Activated gamma-delta T cell treated with Interleukin-2 at 50 U/mL for 16 hours (primary cell): ENCODE measurements at places on chromosomes 16 and 17.

- DNase-seq, result no peak
These were observed 3.2 kb upstream of the ST6GALNAC1 start for GRCh38 chr17:76646712-76647111.

DNA sequence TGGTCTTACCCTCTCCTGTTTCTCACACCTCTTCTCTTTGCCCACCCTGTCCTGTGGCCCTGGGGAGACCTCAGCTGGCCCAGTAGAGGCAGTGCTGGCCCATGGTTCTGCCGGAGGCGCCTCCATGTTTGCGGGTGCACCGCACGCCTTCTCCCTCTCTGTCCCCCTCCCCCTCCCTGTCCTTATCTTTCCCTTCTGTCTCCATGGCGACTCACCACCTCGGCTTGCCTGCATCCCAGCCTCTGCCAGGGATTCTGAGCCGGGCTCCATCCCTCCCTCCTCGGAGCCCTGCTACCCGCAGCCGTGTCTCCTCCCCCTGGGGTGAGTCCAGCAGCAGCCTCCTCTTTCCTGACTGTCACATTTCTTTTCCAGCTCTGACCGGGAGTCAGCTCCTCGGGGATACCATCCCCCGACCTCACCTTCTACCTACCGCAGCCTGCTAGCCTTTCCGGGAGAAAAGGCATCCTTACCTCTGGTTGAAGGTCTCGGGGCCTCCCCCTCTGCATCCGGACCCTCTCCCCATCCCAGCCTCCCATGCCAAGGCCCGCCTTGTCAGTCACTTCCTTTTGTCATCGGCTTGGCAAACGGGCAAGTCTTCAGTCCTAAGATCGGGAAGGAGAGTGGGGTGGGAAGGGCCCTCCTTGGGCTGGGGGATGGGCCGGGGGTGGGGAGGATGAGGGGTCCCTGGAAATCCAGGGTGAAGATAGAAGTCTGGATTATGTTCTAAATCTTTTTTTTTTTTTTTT is at the start of gene RNF112:
Gene RNF112 (plus strand): TSS at position 358 of the 746 bp plus-strand sequence. CDS start 177 bp downstream, at position 535.
- DNase-seq, result no peak

DNA sequence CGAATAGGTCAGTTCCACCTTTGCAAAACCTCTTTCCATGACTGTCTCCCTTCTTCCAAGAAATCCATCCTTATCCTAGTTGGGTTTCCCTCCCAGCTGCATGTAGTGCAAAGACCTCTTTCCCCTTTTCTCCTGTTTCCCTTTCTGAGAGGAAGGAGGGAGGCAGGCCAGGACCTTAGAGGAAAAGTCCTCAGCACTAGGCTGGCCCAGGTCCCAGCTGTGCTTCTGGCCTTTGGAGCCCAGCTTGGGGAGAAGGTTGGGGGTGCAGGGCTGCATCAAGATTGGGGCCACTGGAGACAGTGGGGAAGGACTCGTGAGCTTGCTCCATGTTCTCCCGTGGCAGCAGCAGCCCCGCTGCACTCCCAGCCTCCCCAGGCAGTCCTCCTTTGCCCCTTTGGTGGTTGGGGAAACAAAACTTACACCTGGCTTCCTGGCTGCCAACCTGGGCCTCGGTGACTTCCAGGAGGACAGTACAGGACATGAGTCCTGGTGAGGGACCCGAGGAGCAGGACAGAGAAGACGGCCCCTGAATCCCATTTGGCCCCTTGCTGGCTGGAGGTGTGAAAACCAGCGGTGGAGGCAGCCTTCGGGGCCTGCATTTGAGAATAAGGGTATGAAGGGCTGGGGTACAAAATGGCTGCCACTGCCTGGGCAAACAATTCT is 481 bp downstream of the HEXIM2 start:
- DNase-seq, result no peak

DNA sequence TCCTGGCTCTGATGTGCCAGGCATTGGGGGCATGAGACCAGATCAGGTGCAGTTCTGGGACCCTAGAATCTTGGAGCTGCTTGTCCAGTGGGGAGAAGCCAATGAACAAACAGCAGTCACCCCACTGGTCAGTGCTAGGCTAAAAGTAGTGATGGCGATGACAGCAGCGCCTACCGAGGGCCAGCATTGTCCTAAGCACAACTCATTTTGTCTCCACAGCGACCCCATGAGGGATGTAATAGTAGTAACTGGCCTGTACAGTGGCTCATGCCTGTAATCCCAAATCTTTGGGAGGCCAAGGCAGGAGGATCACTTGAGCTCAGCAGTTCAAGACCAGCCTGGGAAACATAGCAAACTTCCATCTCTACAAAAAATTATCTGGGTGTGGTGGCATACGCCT is 6.2 kb downstream of the SMCR8 start:
- DNase-seq, result no peak

GRCh38 chr16:46961373-46962353 is 11.8 kb downstream of the DNAJA2 start:
- DNase-seq, result peak; percentile 13

GRCh38 chr17:197352-197751 is 15.9 kb upstream of the DOC2B start:
- DNase-seq, result no peak

GRCh38 chr16:67542464-67542863 is 13.8 kb downstream of the RIPOR1 start:
- peak; percentile 68 for DNase-seq

DNA sequence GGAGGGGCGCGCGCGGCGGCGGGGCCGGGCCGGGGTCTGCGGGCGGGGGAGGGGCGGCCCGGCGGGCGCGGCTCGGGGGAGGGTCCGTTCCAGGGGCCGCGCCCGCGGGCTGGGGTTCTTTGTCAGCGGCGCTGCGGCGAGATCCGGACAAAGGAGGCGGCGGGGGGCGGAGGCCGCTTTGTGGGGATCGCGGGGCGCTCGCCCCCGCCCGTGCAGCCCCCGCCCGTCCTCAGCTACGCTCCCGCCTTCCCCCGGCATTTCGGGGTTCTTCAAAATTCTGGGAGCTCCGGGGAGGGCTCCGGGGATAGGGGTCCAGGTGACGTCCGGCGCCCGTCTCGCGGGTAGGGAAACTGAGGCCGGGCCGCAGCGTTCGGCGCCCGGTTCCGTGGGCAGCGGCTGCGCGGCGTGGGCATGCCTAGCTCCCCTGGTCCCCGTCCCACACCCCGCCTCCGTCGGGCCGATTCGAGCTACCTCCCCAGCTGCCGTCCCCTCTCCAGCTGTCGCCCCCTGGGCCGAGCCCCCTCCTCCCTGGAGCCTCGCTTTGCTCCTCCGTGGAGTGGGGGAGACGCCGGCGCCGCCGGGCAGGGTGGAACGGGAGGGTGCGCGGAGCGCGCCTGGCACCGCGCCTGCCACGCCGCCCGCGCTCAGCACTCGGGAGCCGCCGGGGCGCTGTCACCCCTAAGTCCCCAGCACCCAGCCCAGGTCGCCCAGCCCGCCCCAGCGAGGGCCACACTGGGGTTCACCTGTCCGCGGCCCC is 546 bp downstream of the SNN start:
- DNase-seq, result no peak

- peak; percentile 57 for DNase-seq
These were observed 16.7 kb upstream of the OR1F1 start for GRCh38 chr16:3171181-3171854.

- peak; percentile 3 for DNase-seq
These were observed 3.7 kb downstream of the NUBP2 start for GRCh38 chr16:1786242-1787055.

- no peak for DNase-seq
These were observed 5.4 kb downstream of the TPSD1 start for GRCh38 chr16:1261131-1261892.

GRCh38 chr16:48831076-48831722 is 221.2 kb upstream of the N4BP1 start:
- DNase-seq, result no peak

DNA sequence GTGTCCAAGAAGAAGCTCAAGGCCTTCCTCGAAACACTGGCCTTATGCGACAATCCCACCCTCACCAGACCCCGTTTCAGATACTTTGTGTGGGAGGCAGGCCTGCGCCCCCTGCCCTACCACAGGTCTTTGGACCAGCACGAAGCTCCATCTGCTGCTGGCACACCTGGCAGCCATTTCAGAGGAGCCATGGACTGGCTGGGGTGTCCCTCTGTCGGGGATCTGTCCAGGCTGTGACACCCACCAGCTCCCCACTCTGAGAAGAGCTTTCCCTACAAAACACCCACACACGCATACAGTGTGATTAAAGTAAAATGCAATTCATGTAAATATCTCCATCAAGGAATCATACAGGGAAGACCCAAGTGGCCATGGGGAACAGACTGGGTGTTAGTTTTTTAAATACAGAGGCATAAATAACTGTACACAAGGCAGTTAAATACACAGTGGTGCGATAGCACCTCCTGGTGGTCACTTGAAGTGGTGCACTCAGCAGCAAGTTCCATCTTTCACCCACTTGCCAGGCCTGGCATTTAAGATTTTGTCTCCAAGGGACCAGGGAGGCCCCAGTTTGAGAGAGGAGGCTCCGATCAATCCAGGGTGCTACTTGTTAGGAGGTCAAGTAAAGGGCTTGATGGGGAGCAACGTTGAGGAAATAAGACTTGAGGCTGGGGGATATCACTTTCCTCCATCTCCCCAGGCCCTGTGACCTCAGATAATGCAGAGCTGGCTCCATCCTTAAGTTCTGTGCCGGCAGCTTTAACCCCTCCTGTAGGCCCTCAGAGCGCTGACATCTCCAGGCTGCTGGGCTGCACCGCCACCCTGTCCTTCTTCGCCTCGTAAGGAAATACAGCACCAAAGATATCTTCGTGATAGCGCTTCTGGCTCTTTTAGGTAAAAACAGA is 43.6 kb downstream of the NOS2 start:
- peak; percentile 44 for DNase-seq

GRCh38 chr17:4896332-4897197 is 2.8 kb upstream of the C17orf107 start:
- DNase-seq, result no peak

GRCh38 chr17:3968015-3968414 is 3.8 kb upstream of the ATP2A3 start:
- no peak for DNase-seq

DNA sequence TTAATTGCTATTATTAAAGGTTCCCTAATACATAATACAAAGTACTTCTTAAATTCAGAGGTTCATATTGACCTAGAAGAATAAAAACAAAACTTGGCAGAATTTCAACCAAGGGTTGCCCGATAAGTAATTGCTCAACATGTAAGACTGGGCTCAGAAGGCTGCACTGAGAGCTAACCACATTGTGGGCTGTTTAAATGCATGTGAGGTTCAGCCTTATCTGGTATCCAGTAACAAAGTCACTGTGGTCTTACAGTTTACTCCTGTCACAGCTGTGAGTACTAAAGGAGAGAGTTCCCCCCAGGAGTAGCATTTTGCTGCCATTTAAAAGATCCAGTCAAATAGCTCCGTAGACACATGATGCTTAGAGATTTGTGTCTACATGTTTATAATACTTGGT is 1.6 kb upstream of the DHRS11 start:
- no peak for DNase-seq

DNA sequence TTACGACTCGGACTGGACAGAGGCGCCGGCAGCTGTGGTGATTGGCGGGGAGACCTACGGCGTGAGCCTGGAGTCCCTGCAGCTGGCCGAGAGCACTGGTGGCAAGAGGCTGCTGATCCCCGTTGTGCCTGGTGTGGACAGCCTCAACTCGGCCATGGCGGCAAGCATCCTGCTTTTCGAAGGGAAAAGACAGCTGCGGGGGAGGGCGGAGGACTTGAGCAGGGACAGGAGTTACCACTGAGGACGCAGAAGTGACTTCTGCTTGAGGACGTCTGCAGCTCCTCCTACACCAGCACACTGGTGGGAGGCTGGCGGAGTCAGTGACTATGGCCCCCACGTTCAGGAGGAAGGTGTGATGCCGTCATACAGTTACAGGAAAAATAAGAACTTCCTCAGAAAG is 9.7 kb downstream of the MRM3 start:
- no peak for DNase-seq

GRCh38 chr17:74981318-74981978 is 6.0 kb upstream of the CDR2L start:
- no peak for DNase-seq

GRCh38 chr17:74960570-74961342 is 11.8 kb downstream of the HID1 start:
- DNase-seq, result peak; percentile 16

DNA sequence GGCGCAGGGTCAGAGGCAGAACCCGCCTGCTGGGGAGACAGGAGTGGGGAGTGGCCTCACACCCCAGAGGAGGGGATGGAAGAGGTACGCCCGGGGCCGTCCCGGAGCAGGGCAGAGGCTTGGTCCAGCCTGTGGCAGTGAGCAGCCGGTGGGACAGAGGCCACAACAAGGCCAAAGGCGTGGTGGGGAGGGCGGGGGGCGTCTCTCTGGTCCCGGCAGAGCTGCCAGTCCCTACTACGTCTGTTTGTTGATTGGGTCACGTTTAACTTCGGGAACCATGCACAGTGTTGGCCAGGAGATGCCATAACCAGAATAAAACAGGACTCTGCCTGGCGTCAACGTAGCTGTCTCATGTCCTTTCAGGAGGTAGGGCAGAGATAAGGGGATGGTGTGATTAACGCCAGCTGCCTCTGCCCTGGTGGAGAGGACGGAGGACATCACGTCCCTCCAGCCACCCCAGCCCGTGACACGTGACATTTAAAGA is 192.8 kb downstream of the BANP start:
- no peak for DNase-seq

DNA sequence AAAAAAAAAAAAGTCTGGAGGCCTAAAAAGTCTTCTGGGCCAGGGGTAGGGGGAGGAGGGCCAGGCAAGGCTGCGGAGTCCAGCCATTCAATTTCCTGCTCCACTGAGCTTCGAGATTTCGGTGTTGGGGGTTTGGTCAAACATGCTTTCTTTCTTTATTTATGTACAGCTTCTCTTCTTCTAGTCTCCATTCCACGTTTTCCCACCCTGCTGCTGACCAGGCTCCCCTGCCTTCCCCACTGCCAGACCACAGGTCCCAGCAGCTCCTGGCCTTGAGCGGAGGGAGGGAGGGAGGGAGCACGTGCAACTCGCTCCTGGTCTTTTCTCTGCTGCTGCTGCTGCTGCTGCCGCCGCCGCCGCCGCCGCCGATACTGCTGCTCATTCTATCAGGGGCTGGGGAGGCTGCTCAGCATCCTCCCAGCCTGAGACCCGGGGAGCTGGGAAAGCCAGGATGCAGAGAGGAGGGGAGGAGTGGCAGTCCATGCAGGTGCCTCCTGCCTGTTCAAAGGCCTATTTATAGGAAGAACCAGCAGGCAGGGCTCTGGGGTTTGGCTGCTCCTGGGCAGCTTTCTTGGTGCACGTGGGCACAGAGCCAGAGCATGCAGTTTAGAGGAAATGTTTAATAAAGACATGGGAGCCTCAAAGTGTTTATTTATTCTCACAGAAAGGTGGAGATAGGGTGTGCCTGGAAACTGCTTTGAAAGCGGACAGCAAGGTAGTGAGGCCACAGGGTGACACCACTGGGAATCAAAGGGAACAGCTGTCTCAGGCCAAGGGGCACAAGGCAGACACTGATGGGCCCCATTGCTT is 23.4 kb upstream of the ZFHX3 start:
- no peak for DNase-seq

- no peak for DNase-seq
These were observed 4.1 kb upstream of the SPG7 start for GRCh38 chr16:89504091-89504490.

- DNase-seq, result no peak
These were observed 8.3 kb upstream of the RAB5C start for GRCh38 chr17:42163113-42163512.

- DNase-seq, result peak; percentile 67
These were observed at the start of gene SNX20 for GRCh38 chr16:50681021-50681885. SNX20 (minus strand) TSS chr16:50681312; CDS start chr16:50677526, 3,786 bp downstream.

- DNase-seq, result no peak
These were observed 19.6 kb downstream of the GLP2R start for GRCh38 chr17:9845306-9845705.
